ENCODE measurements at places on chromosomes 2 and 18.

DNA sequence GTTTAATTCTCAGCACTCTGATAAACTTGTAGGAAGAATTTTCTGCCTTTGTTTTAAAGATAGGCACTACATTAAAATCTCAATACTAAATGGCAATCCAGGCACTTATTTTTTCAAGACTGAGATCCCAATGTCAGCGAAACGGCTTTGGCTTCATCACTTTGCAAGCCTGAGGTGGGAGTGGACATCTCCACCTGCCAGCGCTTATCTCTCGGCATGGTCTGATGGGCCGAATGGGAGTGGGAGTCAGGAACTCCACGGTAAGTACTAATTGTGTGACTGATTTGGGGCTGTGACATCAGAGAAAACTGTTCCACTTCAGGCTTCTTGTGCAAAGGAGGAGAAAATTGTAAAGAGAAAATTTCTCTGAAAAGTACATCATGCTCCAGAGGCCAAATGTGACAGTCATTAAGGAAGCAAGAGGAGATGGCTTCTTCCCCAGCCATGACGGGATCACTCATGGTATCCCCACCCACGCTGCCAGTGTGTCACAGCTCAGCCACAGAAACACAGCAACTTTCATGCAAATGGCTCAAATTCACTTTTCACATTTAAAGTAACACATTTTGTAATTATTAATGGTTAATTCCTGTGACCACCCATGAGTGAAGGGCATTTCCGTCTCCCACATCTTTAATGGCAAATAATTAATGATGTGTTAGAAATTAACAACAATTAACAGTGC is 385.5 kb upstream of the HNRNPA3 start:
- peak; percentile 22 for DNase-seq

DNA sequence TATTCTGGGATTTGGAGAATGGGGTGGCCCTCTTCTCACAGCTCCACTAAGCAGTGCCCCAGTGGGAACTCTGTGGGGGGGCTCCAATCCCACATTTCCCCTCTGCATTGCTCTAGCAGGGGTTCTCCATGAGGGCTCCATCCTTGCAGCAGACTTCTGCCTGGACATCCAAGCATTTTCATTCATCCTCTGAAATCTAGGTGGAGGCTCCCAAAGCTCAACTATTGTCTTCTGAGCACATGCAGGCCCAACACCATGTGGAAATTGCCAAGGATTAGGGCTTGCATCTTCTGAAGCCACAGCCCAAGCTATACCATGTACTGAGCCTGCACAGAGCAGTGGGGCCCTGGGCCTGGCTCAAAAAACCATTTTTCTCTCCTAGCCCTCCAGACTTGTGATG is 162.4 kb upstream of the CWC22 start:
- no peak for DNase-seq

DNA sequence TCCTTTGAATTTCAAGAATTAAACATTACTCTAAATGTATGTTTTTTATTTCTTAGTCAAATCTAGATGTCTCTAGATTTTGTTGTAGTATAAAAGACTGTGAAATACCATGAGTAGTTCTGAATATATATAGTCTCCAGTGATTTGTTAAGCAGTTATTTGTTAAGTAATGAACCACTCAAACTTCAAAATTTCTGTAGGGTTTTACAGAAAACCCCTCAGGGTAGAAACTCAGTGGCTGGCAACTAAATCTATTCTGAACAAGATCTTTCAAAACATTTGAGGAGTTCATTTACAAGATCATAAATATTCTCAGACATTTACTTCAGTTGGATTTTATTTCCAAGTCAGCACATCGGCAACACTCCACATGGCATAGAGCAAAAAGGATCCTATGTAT is 35.8 kb upstream of the ACSL3 start:
- DNase-seq, result no peak

- no peak for DNase-seq
These were observed 721 bp downstream of the ADAM17 start for GRCh38 chr2:9554921-9555296.

- DNase-seq, result no peak
These were observed 655.1 kb upstream of the RAB6C start for GRCh38 chr2:129324349-129324748.

DNA sequence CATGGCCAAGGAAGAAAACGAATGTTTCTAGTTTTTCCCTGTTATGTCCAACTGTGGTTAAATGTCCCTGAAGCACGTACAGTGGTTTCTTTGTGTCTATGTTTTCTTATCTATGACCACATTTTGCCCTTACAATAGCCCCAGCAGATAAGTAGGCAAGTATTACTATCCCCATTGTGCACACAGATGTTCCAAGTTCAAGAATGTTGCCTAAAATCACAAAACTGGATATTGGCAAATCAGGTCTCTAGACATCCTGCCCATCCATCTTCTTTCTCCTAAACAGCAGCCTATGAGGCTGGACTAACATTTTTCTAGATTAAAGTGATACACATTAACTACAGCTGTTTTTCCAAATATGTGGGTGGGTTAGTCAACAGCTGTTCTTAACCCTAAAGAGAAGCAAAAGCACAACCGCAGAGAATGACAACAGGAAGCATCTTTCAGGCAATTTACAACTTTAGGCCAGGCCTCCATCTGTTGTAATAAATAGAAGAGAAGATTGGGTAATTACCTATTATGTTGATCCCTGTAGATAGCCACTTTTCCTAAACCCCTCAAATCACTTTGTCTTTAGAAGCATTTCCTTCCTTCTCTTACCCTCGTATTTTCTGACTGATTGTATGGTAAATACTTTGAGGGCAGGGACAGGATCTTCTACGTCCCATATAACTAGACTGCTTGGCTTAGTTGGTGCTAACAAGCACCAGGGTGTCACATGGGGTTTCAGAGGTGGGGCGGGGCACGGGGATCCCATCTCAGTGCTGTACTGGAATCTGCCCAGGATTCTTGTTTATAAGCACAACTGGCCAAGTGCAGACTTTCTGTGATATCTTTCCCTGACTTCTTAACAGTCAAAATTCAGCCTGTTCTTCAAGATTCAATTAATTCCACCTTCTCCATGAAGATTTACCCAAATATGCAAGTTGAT is 132.1 kb upstream of the SETBP1 start:
- no peak for DNase-seq

DNA sequence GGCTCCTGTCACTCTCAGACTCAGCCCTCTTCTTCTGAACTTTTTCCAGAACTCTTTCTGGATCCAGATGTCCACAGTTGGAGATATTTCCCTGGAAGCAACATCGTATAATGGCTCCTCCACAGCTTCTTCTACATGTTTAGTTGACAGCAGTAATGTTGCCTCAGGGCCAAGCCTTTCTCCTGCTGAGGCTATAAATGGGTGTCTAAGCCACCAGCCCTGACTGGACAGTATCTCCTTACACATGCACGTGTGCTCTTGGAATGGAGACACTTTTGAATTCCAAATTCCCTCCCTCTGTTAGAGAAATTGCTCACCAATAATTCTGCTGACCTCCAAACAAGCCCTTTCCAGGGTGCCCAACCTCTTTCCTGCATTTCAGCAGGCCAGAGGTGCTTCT is 156.2 kb upstream of the PIK3C3 start:
- no peak for DNase-seq

GRCh38 chr2:223526106-223526505 is 76.1 kb downstream of the SCG2 start:
- DNase-seq, result no peak

DNA sequence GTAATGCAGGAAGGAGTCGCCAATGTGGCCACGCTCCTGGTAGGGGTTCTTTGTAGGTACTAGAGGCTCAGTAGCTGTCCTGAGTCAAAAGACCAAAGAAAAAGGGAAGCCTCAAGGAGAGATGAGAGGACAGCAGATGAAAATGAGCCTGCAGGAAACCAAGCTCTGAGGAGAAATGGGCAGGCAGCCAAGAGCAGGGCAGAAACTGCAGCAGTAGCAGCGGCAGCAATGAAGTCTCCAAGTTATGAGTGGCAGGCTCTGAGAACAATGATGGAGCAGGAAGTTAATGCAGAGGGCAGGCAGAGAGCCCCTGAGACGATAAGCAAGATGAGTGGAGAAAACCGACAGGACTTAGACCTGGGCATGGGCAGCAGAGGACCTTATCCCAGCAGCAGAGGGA is 48.2 kb upstream of the TMEM200C start:
- no peak for DNase-seq

- no peak for DNase-seq
These were observed 352.9 kb downstream of the TXNL1 start for GRCh38 chr18:56285387-56286065.

- DNase-seq, result peak; percentile 35
These were observed 44.0 kb downstream of the GNAL start for GRCh38 chr18:11733031-11733430.

GRCh38 chr2:69191634-69192033 is 178.7 kb downstream of the ANTXR1 start:
- no peak for DNase-seq

DNA sequence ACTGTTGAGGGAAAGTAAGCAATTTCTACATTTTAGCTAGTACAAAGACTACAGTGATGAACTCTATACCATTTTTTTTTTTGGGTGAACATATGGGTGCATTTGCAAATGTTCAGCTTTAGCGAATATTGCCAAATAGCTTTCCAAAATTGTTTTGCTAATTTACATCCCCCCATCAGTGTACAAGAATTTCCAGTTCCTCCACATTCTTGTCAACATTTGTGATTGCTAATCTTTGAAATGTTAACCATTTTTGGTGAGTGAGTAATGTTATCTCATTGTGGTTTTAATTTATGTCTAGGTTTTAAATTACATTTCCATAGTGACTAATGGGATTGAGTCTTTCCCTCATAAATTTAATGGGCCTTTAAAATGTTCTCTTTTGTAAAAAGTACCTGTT is 16.4 kb upstream of the CNRIP1 start:
- no peak for DNase-seq

DNA sequence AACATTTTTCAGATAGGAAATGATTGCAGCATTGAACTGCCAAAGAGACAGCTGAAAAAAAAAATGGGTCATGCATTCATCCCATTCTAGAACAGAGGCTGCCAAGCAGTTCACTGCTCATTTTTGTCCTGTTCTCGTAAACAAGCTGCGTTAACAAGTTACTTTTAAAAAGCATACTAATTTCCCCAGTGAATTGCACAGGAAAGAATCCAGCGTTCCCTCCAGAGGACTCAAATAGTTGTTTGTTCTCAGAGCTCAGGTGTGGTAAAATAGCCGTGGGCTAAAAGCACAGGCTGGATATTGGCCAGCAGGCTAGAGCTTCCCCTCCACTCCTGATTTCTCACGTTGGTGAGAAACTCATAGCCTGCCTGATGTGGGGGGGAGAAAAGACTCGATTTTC is 76.1 kb upstream of the AQP4 start:
- DNase-seq, result no peak

DNA sequence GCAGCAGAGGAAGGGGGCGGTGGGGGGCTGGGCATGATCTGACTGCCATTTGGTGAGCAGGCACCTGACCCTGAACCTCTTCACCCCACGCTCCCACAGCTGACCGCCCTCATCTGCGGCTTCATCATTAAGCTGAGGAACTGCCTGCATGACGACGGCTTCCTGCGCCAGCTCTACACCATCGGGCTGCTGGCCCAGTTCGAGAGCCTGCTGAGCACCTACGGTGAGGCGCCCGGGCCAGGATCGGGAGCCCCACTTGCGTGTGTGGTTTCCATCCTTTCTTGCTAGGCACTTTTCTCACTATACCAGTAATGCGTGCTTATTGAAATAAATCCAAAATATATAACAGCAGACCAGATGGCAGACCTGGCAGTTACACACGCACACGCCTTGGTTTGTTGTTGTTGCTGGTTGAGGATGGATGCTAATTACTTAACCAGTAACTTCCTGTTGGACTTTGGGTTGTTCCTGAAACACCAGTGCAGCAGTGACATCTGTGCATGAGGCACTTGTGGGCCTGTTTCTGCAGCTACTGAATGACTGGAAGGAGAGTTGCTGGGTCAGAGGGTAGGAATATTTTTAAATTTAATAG is 43.7 kb downstream of the COA5 start:
- DNase-seq, result no peak

DNA sequence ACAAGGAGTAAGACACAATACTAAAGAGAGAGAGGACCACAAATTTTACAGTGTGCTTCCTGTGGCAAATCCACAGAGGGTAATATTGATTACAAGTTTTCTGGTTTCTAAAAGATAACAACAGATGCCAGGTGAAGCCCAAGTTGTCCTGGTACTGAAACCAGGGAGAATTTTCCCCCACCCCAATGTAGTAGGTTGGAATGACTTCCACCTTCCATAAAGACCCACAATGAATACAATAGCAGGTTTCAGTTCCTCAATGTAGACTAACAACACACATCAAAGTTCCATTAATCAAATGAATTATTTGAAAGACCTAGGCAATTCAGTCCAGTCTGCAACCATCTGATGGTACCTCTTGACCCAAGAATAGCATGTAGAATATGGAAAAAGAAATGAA is 44.0 kb upstream of the TMEM247 start:
- DNase-seq, result no peak

DNA sequence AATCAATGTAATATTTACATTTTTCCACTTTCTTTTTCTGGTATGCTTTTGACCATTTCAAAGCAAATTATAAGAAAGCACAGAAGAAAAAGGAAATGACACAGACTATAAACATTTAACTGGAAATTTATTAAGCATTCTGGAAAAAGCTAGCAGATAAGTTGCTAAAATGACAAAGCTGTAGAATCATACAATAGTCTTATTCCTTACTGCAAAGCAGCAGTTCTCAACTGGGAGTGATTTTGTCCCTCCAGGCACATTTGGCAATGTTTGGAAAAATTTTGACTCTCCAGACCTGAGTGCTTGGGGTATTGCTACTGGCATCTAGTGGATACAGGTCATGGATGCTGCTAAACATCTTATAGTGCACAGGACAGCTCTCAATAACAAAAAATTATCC is 75.1 kb downstream of the MBD5 start:
- DNase-seq, result no peak

GRCh38 chr2:169146220-169146619 is 76.9 kb downstream of the DHRS9 start:
- no peak for DNase-seq

- DNase-seq, result no peak
These were observed 63.1 kb downstream of the CCDC150 start for GRCh38 chr2:196702641-196703040.

GRCh38 chr18:54975598-54975997 is 16.3 kb upstream of the CCDC68 start:
- DNase-seq, result no peak

GRCh38 chr2:18396329-18397010 is 164.0 kb downstream of the RDH14 start:
- DNase-seq, result no peak

DNA sequence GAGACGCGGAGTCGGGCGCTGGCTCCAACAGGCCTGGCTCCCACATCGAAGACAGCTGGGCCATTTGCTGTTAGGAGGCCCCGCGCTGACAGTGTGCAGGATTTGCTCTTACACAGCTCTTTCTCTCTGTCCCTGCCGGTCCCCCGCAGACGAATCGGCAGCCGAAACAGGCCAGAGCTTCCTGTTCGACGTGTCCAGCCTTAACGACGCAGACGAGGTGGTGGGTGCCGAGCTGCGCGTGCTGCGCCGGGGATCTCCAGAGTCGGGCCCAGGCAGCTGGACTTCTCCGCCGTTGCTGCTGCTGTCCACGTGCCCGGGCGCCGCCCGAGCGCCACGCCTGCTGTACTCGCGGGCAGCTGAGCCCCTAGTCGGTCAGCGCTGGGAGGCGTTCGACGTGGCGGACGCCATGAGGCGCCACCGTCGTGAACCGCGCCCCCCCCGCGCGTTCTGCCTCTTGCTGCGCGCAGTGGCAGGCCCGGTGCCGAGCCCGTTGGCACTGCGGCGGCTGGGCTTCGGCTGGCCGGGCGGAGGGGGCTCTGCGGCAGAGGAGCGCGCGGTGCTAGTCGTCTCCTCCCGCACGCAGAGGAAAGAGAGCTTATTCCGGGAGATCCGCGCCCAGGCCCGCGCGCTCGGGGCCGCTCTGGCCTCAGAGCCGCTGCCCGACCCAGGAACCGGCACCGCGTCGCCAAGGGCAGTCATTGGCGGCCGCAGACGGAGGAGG is 3.5 kb downstream of the GDF7 start:
- DNase-seq, result no peak

Measured in stimulated activated CD8-positive, alpha-beta memory T cell treated with anti-CD3 and anti-CD28 coated beads, Interleukin-7, amount 100 ng/mL, for 24 hours (primary cell).